ENCODE measurements at places on chromosomes 16 and 17. TPM values are rescaled to one million over a fixed set of nuclear protein-coding genes. Genes with fewer than 3 reads are reported as not detected.

P2RX5 gene
- polyA plus RNA-seq, result 276 TPM

AANAT gene
- not detected for polyA plus RNA-seq

C1QTNF1 gene
- polyA plus RNA-seq, result 25.3 TPM

ALDH3A1 gene
- polyA plus RNA-seq, result 1.2 TPM

SDR42E1 gene
- polyA plus RNA-seq, result 0.63 TPM

AOC3 gene
- 7.1 TPM for polyA plus RNA-seq

RAD51C gene
- polyA plus RNA-seq, result 25.2 TPM

ATP2A3 gene
- 103 TPM for polyA plus RNA-seq

HS3ST6 gene
- not detected for polyA plus RNA-seq

WNK4 gene
- not detected for polyA plus RNA-seq

ZNF689 gene
- 3.5 TPM for polyA plus RNA-seq

GRCh38 chr17:73284906-73285602, 23.4 kb upstream of the CPSF4L start:
- no peak for DNase-seq
- peak overlapping the region; percentile 27 for H3K27ac ChIP-seq
- peaks cover 19% of the 10 kb centered on the region for H3K36me3 ChIP-seq
- H3K4me1 ChIP-seq, result peaks cover 7% of the 10 kb centered on the region

GRCh38 chr16:58509256-58510096, 5.8 kb upstream of the SETD6 start:
- DNase-seq, result peak; percentile 65
- H3K4me1 ChIP-seq, result peaks cover 7% of the 10 kb centered on the region
- H3K27ac ChIP-seq, result no peak overlapping the region
- H3K27me3 ChIP-seq, result no peaks in the 10 kb centered on the region

DNA sequence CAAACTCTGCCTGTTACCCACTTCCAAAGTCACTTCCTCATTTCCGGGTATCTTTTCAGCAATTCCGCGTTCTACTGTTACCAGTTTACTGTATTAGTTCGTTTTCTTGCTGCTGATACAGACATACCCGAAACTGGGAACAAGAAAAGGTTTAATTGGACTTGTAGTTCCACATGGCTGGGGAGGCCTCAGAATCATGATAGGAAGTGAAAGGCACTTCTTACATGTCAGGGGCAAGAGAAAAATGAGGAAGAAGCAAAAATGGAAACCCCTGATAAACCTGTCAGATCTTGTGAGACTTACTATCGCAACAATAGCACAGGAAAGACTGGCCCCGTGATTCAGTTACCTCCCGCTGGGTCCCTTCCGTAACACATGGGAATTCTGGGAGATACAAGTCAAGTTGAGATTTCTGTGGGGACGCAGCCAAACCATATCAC, 30.9 kb downstream of the PAFAH1B1 start:
- H3K27me3 ChIP-seq, result no peaks in the 10 kb centered on the region
- DNase-seq, result no peak
- H3K36me3 ChIP-seq, result no peaks in the 10 kb centered on the region

- no peaks in the 10 kb centered on the region for H3K36me3 ChIP-seq
- no peak overlapping the region for H3K4me3 ChIP-seq
- H3K27me3 ChIP-seq, result no peaks in the 10 kb centered on the region
- no peak overlapping the region for H3K27ac ChIP-seq
Observed at GRCh38 chr16:58085584-58086251, 43.5 kb downstream of the CFAP20 start.

DNA sequence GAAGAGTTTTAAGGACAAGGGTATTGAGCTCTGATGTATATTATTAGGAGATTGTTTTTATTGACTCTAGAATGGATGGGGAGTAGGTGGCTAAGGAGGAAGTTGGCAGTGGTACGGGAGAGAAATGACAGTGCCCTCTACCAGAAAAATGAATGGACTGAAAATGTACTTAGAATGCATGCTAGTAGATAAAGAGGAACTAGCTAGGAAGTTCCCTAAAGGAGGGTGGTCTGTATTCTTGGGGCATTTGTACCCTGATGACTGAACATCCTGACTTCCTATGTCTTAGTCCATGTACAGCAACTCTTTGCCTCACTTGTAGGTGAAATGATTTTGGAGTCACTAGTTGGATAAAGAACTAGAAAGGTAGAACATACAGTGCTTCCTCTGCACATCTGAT, 581.5 kb upstream of the RBFOX1 start:
- H3K4me1 ChIP-seq, result no peaks in the 10 kb centered on the region
- H3K36me3 ChIP-seq, result no peaks in the 10 kb centered on the region
- no peak overlapping the region for H3K4me3 ChIP-seq
- no peaks in the 10 kb centered on the region for H3K27me3 ChIP-seq

DNA sequence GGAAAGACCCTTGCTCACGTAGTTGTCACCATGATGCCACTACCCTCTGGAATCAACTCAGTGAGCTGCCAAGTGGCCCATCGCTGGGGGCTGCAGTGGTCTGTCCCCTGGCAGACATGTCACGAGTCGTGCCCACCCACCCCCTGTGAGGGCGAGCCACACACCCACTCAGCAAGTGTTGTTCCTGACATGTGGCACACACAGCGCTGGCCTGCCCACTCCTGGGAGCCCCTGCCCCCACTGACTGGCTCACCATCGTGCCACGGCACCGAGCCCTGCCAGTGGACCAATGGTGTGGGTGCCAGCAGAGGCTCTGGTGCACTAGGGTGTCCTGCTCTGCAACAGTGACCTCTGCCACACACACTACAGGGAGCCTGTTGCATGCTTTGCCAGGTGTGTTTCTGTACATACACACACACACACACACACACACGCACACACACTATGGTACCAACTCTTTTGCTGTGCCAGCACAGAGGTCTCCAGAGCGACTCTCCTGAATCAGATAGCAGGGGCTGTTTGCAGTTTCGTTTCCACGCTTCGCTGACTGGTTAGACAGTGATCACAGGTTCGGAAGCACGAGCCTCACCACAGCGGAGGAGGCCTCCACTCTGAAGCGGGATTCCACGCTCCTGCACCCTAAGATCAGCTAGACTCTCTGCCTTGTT, 7.7 kb downstream of the RTN4RL1 start:
- no peaks in the 10 kb centered on the region for H3K36me3 ChIP-seq
- no peak overlapping the region for H3K27ac ChIP-seq
- no peaks in the 10 kb centered on the region for H3K4me1 ChIP-seq
- DNase-seq, result no peak

GRCh38 chr17:37674511-37674910, 31.3 kb upstream of the DDX52 start:
- H3K4me3 ChIP-seq, result no peak overlapping the region
- no peaks in the 10 kb centered on the region for H3K27me3 ChIP-seq
- H3K27ac ChIP-seq, result no peak overlapping the region
- no peak for DNase-seq
- H3K36me3 ChIP-seq, result no peaks in the 10 kb centered on the region

- H3K4me1 ChIP-seq, result no peaks in the 10 kb centered on the region
- no peak for DNase-seq
- H3K27ac ChIP-seq, result no peak overlapping the region
- H3K36me3 ChIP-seq, result no peaks in the 10 kb centered on the region
- H3K27me3 ChIP-seq, result no peaks in the 10 kb centered on the region
- H3K4me3 ChIP-seq, result no peak overlapping the region
Observed at GRCh38 chr16:53048139-53048915, 4.4 kb downstream of the CHD9NB start.

DNA sequence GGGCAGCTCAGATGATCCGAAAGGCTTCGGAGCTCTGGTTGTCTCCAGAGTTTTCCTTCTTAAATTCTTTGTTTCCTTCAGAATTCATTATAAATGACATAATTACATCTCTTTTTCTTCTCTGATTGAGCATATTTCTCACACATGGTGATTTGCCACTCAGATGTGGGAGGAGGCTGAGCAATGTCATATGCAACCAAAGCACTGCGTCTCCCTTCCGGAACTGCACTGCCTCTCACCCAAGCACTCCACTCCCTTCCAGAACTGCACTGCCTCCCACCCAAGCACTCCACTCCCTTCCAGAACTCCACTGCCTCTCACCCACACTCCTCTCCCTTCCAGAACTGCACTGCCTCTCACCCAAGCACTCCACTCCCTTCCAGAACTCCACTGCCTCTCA, 131.5 kb downstream of the SALL1 start:
- DNase-seq, result no peak
- H3K27ac ChIP-seq, result no peak overlapping the region
- H3K36me3 ChIP-seq, result no peaks in the 10 kb centered on the region
- no peak overlapping the region for H3K4me3 ChIP-seq
- H3K27me3 ChIP-seq, result no peaks in the 10 kb centered on the region
- no peaks in the 10 kb centered on the region for H3K4me1 ChIP-seq

DNA sequence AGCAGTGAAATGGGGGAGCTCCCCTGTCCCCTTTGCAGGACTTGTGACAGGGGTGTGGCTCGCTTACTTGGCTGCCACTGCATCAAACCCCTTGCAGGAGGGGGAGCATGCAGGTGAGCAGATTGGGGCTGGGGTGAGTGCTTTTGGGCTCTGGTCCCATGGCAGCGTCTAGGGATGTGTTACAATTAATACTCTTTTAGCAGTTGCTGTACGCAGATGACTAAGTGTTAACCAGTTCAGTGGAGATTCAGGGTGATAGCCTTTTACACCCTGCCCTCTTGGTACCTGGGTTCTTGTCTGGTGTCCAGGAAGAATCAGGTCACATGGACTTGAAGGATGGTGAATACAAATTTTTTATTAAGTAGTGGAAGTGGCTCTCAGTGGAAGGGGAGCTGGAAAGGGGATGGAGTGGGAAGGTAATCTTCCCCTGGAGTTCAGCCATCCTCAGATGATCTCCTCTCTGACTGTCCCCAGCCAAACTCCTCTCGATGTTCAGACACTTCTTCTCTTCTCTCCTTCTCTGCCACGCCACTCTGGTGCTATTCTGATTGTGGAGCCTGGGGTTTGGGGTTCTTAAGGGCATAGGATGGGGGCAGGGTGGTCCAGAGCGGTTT, 100.1 kb downstream of the MARF1 start:
- no peak overlapping the region for H3K4me3 ChIP-seq
- no peak overlapping the region for H3K27ac ChIP-seq
- no peaks in the 10 kb centered on the region for H3K27me3 ChIP-seq
- H3K4me1 ChIP-seq, result no peaks in the 10 kb centered on the region
- no peaks in the 10 kb centered on the region for H3K36me3 ChIP-seq
- DNase-seq, result no peak

- no peak overlapping the region for H3K4me3 ChIP-seq
- H3K36me3 ChIP-seq, result peaks cover 12% of the 10 kb centered on the region
- H3K27ac ChIP-seq, result no peak overlapping the region
Observed at GRCh38 chr17:6109536-6109935, 39.4 kb downstream of the WSCD1 start.

GRCh38 chr16:25157271-25157875, 45.8 kb downstream of the LCMT1 start:
- no peak overlapping the region for H3K4me3 ChIP-seq
- no peaks in the 10 kb centered on the region for H3K27me3 ChIP-seq
- H3K36me3 ChIP-seq, result peaks cover 97% of the 10 kb centered on the region
- no peaks in the 10 kb centered on the region for H3K4me1 ChIP-seq

DNA sequence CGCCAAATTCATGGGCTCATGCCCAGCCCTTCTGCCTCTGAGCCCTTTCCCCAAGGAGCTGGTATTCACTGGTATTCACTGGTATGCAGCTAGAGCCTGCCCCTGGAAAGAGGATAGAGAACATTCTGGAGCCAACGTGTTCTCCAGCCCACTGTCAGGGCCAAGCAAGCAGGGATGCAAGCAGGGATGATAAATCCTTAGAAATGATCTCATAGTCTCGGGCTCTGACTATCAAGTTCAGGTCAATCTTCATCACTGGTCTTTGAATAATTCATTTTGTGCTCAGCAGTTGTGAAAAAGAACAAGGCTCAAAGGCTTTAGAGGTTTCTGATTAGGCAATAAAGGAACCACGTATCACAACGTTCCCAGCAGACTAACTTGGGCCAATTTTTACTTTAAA, 57.3 kb downstream of the CACNG5 start:
- no peak overlapping the region for H3K4me3 ChIP-seq
- no peak for DNase-seq

DNA sequence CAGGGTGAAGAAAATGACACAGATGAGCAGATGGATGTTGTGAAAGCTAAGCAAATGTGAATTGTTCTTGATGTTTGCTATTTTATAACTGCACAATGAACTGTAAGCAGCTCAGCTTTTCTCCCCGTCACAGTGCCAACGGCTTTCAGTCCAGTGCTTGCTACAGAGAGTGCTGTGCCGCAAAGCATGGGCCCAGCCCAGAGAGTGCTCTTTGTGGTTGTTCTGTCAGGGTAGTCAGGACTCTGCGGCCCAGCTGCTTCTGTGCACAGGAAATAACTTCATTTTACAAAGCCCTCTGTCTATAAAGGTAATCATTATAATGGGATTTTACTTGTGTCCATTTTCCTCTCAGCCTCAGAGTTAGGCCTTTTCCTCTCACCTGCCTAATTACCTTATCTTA, 39.1 kb downstream of the CDRT15 start:
- H3K4me1 ChIP-seq, result peaks cover 40% of the 10 kb centered on the region
- no peaks in the 10 kb centered on the region for H3K27me3 ChIP-seq
- H3K27ac ChIP-seq, result peak overlapping the region; percentile 69
- no peak for DNase-seq
- no peak overlapping the region for H3K4me3 ChIP-seq

DNA sequence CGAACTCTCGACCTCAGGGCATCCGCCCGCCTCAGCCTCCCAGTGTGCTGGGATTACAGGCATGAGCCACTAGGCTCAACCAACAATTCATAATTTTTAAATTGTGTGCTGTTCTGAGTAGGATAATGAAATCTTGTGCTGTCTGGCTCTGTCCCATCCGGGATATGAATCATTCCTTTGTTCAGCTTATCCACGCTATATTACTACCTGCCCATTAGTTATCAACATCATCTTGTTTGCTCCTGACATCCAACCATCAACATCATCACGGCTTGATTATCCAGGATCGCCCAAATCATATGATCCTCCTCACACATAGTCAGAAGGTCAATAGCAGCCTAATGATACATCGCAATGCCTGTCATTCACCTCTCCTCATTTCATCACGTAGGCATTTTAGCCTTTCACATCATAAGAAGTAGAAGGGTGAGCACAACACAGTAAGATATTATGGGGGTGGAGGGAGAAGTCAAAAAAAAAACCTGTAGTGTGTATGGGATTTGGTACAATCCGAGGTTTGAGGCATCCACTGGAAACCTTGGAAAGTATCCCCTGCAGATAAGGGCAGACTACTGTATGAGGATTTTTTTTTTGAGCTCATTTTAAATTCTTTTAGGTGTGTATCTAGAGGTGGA, 77.0 kb upstream of the SIAH1 start:
- H3K4me1 ChIP-seq, result no peaks in the 10 kb centered on the region
- no peak for DNase-seq
- H3K4me3 ChIP-seq, result no peak overlapping the region
- no peaks in the 10 kb centered on the region for H3K27me3 ChIP-seq
- H3K27ac ChIP-seq, result no peak overlapping the region

GRCh38 chr17:29390851-29391631, 878 bp downstream of the TAOK1 start:
- H3K36me3 ChIP-seq, result no peaks in the 10 kb centered on the region
- H3K27ac ChIP-seq, result peak overlapping the region; percentile 99
- DNase-seq, result peak; percentile 84
- no peaks in the 10 kb centered on the region for H3K27me3 ChIP-seq
- H3K4me3 ChIP-seq, result peak overlapping the region; percentile 81

- no peaks in the 10 kb centered on the region for H3K27me3 ChIP-seq
- peaks cover 6% of the 10 kb centered on the region for H3K4me1 ChIP-seq
- H3K36me3 ChIP-seq, result no peaks in the 10 kb centered on the region
- peak; percentile 31 for DNase-seq
- no peak overlapping the region for H3K4me3 ChIP-seq
Observed at GRCh38 chr17:17315142-17315821, 12.1 kb downstream of the NT5M start.

- no peaks in the 10 kb centered on the region for H3K36me3 ChIP-seq
- H3K27ac ChIP-seq, result no peak overlapping the region
- no peak overlapping the region for H3K4me3 ChIP-seq
- no peaks in the 10 kb centered on the region for H3K4me1 ChIP-seq
Observed at GRCh38 chr17:18122990-18123753, 14.6 kb downstream of the MYO15A start.

- H3K27me3 ChIP-seq, result no peaks in the 10 kb centered on the region
- H3K4me3 ChIP-seq, result peak overlapping the region; percentile 80
- H3K4me1 ChIP-seq, result peaks cover 16% of the 10 kb centered on the region
- peaks cover 18% of the 10 kb centered on the region for H3K36me3 ChIP-seq
Observed at GRCh38 chr16:15887283-15887682, 1.1 kb downstream of the CEP20 start.

Measured in spleen (tissue), 13 donors.